ENCODE measurements at places on chromosomes 2 and 18.

DNA sequence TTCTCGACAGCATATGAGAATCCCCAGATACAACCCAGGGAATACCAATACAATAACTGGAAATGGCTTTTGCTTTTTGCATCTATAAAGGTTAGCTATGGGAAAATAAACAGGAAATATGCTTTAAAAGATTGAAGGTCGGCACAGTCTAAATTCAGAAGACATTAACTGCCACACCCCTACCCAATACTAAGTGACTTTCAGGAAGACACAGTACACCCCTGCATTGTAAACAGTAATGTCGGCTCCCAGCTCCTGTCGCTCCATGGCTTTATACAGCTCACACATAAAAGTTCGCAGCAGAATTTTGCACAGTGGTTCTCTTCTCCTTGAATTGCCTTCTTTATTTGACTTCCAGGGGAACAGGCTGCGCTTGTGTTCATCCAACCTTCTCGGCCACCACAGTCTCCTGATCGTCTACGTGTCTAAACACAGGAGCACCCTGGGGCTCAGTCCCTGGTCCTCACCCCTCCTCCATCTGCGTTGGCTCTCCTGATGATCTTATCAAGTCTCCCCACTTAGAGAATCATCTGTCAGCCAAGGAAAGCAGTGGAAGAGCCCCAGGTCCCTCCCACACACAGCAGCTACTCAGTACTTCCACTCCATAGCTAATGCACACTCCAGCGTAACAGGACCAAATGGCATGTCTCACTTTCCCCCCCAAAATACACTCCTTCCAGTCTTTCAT, 22.7 kb downstream of the CYB5A start:
- no peak for DNase-seq

GRCh38 chr18:68574311-68574710, 140.6 kb downstream of the TMX3 start:
- no peak for DNase-seq

- DNase-seq = no peak
Observed at GRCh38 chr2:78654941-78655340, 370.6 kb upstream of the REG3G start.

- DNase-seq = no peak
Observed at GRCh38 chr2:74406035-74406434, 15.4 kb downstream of the C2orf81 start.

All from activated B cell treated with CpG ODN at 0.5 μM for 24 hours (primary cell).